Dermis lymphatic vessel endothelial cell (primary cell): ENCODE measurements at places on chromosomes 3 and 15. TPM values are rescaled to one million over a fixed set of nuclear protein-coding genes. Genes with fewer than 3 reads are reported as not detected.

Gene XIRP1
- not detected in 2 replicates for total RNA-seq

Gene FAM162A
- total RNA-seq, result 5.1 and 8.2 TPM in 2 replicates

Gene EPHB1
- total RNA-seq, result 1.6 and 2.1 TPM in 2 replicates

Gene USP50
- total RNA-seq, result 0.17 TPM in 1 of 2 replicates, not detected in the other

Gene DPPA2
- total RNA-seq, result not detected in 2 replicates

Gene ZDHHC19
- not detected in 2 replicates for total RNA-seq

Gene ASB14
- total RNA-seq, result not detected in 2 replicates

Gene EPHA6
- under 0.01 TPM in 1 of 2 replicates, not detected in the other for total RNA-seq

Gene PLA1A
- total RNA-seq, result 2.8 and 7.3 TPM in 2 replicates

Gene TMEM39A
- total RNA-seq, result 27.5 and 28.1 TPM in 2 replicates

Gene LYSMD2
- total RNA-seq, result 21.7 and 29.4 TPM in 2 replicates

Gene PLSCR2
- total RNA-seq, result not detected in 2 replicates

Gene ADIPOQ
- not detected in 2 replicates for total RNA-seq
